ENCODE measurements at places on chromosomes 12 and 14.
A peak's percentile ranks its signal among the peaks of the same experiment; 100 is the strongest.

GRCh38 chr12:127389923-127390322, 877.0 kb upstream of the TMEM132C start:
- DNase-seq = no peak

DNA sequence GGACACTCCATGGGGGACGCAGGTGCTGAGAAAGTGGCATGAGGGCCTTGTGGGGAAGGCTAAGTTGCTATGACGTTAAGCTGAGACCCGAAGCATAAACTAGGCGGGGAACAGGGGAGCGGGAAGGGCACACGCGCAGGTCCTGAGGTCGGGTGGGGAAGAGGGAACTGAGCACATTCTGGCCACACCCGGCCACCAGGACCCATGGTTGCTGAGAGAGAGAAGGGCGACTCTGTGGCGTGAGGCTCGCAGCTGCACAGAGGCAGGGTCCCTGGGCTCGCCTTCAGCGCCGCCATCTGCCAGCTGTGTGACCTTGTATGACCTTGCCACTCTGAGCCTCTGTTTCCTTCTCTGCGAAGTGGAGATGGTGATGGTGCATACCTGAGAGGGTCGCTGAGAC, 182.5 kb downstream of the PHETA1 start:
- no peak for DNase-seq

DNA sequence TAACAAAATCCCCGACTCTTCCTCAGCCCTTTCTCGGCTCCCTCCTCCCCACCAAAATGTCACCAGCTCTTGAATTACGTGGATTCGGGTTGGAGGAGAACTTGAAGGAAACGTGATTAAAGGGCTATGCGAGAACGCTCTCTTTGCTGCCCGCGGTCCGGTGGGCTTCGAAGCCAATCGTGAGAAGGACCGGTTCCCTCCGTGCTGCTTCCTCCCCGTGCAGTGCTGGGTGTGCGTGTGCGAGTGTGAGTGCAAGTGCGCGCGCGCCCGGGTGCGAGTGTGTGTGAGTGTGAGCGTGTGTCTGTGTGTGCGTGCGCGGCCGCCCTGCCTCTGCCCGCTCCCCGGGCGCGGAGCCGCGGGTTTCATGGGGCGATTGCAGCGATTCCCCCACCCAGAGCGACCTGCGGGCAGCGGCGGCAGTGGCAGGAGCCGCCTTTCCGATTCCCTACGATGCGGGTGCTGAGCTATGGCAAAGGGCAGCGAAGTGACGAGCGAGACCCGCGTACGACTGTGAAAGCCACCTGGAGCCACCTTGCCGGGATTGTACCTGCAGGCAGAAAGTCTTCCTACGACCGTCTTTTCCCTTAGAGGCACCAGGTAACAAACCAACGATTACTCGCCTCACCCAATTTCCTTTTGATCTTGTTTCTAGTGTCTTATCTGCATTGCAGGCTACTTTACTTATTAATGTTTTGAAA, 1.4 kb downstream of the LRFN5 start:
- no peak for DNase-seq

DNA sequence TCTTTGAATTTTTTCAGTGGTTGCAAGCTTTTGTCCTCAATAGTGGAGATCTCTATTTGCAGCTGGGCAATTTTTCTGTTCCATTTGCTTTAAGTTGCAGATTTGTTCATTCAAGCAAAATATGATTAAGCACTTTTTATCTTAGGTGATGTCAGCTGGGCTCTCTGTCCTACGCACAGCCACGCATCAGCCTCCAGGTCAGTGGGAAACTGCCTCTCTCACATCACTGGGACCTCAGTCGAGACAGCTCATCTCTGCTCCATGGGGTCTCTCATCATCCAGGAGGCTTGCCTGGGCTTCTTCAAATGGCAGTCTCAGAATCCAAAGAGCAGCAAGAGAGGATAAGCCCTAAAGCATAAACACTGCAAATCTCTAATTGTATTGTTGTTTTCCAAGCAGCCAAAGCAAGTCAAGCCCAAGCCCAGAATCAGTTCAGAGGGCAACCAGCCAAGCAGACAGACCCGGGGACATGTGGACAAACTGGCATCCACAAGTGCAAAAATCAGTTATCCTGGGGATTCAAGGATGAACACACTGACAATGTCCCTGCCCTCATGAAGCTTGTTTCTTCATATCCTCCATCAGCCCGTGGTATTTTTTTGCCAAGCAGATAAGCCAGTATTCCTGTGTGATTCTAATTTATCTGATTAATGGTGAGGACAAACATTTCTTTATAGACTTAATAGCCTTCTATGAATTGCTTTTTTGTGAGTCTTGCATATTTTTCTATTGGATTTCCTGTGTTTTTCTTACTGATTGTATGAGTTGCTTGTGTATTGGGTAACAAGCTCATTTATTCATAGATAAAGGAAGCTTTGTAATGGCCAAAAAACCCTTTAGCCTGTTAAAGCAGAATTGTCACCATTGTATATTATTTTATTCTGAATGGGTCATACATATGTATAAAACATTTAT, 262.5 kb downstream of the GXYLT1 start:
- no peak for DNase-seq

DNA sequence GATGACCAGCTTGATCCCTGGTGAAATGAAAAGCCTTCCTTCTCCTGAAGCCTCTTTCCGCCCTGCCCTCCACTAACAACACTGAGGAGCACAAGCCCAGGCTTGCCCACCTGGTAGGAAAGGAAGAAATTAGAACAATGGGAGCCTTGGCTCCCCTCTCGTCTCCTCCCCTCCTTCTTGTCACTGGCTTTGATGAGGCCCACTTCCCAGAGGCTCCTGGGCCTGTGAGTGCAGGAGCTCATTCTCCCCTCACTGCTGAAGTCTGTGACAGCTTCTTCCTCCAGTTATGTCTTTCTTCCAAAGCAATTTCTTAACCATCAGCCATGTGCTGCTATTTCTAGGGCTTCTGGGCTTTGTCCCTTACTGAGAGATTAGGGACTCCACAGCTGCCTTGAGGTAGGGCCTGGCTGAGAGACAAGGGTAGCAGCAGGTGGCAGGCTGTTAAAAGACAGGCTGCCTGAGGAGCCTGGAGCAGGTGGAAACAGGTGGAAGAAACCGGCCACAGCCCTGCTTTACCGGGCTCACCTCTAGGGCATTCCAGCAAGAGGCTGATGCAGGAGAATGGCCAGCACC, 53.6 kb upstream of the SRSF5 start:
- no peak for DNase-seq

DNA sequence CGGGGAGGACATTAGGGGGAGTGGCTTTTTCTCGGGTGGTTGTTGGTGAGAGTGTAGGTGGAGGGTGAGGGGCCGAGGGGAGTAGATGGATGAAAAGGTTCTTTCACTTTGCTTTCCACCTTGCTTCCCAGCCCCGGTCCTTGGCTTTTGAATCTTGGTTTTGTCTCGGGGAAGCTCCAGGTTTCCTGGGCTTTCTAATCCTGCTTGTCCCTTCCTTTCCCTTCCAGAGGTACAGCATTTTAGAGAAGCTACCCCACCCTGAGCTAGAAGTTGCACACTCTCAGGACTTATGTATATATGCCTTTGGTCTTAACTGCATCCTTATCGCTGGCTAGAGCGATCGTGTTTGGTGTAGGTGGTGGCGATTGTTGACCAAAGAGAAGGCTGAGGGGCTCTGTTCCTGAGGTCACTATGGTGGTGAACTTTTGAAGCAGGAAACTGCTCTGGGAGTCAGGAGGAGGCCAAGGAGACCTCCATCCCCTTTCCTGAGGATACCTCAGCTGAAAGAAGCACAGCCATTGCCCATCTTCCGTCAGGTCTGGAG, 862 bp downstream of the PIP4K2C start:
- no peak for DNase-seq

DNA sequence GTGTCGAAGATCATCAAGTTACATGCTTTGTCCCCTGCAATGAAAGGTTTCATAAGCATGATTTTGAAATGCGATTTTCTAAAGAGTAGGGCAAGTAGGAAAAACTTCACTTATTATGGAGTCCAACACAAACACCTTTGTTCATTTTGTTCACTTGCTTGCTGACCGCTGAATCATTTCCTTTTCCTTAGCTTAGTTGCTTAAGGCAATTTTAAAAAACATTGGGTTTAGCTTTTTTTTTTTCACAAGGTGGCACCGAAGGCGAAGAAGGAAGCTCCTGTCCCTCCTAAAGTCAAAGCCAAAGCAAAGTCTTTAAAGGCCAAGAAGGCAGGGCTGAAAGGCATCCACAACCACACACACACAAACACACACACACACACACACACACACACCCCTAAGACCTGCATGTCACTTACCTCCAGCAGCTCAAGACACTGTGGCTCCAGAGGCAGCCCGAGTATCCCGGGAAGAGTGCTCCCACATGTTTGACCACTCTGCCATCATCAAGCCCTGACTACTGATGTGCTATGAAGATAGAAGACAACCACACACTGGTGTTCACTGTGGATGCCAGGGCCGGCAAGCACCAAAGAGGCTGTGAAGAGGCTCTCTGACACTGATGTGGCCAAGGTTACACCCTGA, 11.4 kb downstream of the MANSC1 start:
- DNase-seq = no peak

- DNase-seq = no peak
Observed at GRCh38 chr12:49036029-49036428, 17.5 kb upstream of the PRKAG1 start.

- no peak for DNase-seq
Observed at GRCh38 chr12:105980533-105980932, 158.2 kb downstream of the NUAK1 start.

DNA sequence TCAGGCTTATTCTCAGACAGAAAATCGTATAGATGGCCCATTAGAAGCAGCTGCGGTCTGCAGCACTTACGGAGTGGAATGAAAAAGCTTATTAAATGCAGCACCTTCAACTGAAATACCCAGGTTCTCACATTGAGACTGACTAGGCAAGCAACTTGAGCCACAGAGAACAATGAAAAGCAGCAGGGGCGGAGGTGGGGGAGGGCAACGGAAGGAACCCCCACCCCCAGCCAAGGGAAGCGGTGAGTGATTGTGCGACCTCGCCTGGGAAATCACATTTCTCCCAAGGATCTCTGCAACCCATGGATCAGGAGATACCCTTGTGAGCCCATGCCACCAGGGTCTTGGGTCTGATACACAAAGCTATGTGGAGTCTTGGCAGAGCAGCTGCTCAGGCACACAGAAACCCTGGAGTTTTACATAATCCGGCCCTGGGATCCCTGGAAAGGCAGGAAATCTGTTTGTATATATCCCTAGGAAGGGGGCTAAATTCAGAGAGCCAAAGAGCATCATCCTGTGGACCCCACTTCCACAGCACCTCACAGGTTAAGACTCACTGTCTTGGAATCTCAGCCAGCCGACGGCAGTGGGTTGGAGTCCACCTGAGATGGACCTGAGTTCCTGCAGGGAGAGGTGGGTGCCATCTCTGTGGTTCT, 38.1 kb downstream of the PZP start:
- no peak for DNase-seq

DNA sequence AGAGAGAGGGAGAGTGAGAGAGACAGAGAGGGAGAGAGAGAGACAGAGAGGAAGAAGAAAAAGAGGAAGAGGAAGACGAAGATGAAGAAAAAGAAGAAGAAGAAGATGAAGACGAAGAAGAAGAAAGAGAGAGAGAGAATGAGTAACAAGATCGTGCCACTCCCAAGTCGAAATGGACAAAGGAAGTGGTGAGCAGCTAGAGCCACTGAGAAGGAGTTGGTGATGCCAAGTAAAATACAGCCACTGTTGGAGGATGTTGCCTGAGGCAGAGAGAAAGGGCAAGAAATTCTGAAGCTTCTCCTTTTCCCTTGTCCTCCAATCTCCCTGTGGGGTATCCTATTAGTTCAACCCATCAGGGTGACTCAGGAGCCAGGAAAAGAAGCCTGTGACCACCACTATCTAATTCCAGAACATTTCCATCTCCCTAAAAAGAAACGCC, 12.5 kb upstream of the ANAPC5 start:
- no peak for DNase-seq

DNA sequence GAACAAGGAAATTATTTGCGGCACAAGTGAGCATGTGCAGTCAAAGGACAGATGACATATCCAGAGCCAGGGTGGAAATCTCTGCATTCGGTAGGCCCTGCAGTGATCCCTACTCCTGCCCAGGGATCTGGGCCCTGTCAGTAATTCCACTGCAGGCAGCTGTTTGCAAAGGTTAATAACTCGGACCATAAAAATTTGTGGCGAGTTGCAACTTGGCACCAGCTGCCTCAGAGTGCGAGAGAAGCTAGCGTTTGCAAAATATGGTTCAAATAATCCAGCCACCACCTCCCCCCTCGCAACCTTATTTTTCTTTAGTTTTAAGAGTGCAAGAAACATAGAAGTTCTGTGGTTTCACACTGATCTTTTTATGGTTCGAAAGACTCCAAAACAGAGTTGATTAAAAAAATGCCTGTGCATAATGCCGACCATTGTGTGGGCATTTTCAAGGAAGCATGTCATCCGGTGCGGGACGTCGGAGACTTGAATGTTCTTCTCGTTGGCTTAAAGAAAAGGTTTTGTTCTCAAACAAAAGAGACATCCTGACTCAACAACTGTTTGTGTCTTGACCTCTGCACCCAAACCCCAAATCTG, 224.5 kb downstream of the BCL11B start:
- no peak for DNase-seq

GRCh38 chr12:58980768-58981167, 60.5 kb upstream of the LRIG3 start:
- no peak for DNase-seq

- DNase-seq = no peak
Observed at GRCh38 chr12:33587354-33587753, 147.7 kb upstream of the SYT10 start.

- DNase-seq = no peak
Observed at GRCh38 chr12:82682851-82683261, 3.9 kb upstream of the TMTC2 start.

GRCh38 chr12:11897923-11898322, 172.8 kb upstream of the BCL2L14 start:
- no peak for DNase-seq

GRCh38 chr14:78764240-78764639, 594.1 kb downstream of the NRXN3 start:
- no peak for DNase-seq

DNA sequence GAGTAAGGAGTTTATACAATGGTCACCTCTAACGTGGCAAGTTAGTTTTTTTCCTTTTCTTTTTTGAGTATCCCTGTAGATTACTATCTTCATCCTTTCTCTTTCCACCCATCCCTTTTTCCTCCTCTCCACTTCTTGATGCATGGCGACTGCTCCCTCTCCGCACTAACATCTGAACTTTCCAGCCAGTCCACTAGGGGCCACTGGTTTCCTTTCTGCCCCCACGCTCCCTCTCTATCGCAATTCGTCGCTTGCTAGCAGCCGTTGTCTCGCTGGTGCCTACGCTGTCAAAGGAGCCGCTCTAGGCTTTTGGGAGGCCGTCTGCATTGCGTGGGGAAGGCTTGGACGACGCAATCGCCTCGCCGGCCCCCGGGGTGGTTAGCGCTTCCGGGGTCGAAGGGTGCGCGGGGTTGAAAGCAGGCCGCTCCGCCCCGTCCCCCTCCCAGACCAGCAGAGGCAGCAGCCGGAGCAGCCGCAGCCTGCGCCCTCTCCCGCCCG, at the start of gene PCBP2:
PCBP2 (plus strand) TSS at position 442 of the 498 bp plus-strand sequence. CDS start 2,699 bp downstream, outside the sequence.
- peak; percentile 96 for DNase-seq

GRCh38 chr12:15899282-15899870, 11.8 kb upstream of the DERA start:
- no peak for DNase-seq

- no peak for DNase-seq
Observed at GRCh38 chr12:97312570-97313135, 150.0 kb upstream of the RMST start.

GRCh38 chr12:104280717-104281458, 22.7 kb upstream of the EID3 start:
- DNase-seq = no peak
